Stomach (tissue), 19 donors: ENCODE measurements at places on chromosomes 5 and 9. TPM values are rescaled to one million over a fixed set of nuclear protein-coding genes. Genes with fewer than 3 reads are reported as not detected.

DNA sequence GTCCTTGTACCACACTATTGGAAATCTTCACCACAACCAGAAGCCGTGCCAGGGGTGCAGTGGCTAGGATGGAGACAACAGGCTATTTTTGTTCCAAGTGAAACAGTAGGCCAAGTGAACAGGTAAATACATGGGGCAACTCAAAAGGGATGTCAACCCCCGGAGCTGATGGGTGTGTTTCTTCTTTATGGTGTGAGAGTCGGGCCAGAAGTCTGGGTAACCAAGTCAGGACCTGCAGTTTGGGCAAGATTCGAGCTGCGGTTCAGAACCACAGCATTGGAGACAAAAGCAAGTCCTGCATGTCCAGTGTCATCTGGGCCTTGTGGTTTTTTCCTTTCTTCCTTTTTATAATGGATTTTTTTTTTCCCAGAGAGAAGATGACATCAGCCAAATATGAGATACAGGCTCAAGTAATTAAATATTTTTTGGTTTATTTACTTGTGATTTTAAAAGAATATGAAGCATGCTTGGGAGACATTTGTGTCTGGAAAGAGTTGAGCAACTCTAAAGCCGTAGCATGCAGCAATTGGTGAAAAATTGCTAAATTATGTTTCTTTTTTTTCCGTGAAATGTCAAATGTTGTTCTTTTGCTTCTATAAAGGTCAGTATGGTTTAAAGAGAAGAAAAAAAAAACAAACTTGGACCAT lies 261.6 kb downstream of the ARRDC3 start:
- H3K27me3 ChIP-seq = no peaks in the 10 kb centered on the region
- DNase-seq = no peak
- H3K4me1 ChIP-seq = peaks cover 14% of the 10 kb centered on the region
- H3K4me3 ChIP-seq = no peak overlapping the region
- no peaks in the 10 kb centered on the region for H3K36me3 ChIP-seq
- peak overlapping the region; percentile 69 for H3K27ac ChIP-seq

- H3K4me1 ChIP-seq = peaks cover 18% of the 10 kb centered on the region
- H3K36me3 ChIP-seq = no peaks in the 10 kb centered on the region
- no peak overlapping the region for H3K27ac ChIP-seq
Measured at GRCh38 chr5:59328709-59329296, 564.7 kb downstream of the PDE4D start.

- no peak for DNase-seq
Measured at GRCh38 chr5:79831381-79832309, 142.0 kb downstream of the CMYA5 start.

- no peaks in the 10 kb centered on the region for H3K36me3 ChIP-seq
- H3K4me3 ChIP-seq = no peak overlapping the region
- H3K27ac ChIP-seq = no peak overlapping the region
- no peak for DNase-seq
- H3K4me1 ChIP-seq = peaks cover 8% of the 10 kb centered on the region
Measured at GRCh38 chr5:127196042-127196441, 94.6 kb upstream of the MEGF10 start.

DNA sequence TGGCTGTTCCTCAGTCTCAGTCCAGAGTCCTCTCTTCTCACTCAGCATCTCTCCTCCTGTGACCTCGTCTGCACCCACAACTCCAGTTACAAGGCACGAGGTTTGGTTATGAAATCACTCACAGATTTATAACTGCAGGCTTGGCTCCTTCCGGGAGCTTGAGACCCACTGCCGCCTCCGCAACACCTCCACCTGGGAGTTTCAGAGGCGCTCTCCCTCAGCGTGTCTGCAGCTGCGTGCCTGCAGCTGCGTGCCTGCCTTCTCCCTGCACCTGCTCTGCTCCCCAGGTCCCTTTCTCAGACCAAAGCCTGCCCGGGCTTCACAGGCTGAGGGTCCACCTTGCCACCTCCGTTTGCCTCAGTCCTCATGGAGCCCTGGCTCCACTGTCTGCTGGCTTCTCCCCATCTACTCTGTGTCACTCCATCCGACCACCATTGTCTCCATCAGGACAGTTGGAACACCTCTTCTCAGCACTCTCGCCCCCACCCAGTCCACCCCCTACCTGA lies 51.5 kb downstream of the HRH2 start:
- no peaks in the 10 kb centered on the region for H3K27me3 ChIP-seq
- DNase-seq = no peak
- no peak overlapping the region for H3K27ac ChIP-seq
- H3K4me1 ChIP-seq = peaks cover 61% of the 10 kb centered on the region
- no peaks in the 10 kb centered on the region for H3K36me3 ChIP-seq
- H3K4me3 ChIP-seq = no peak overlapping the region

GRCh38 chr9:134721344-134721743 lies 79.7 kb downstream of the COL5A1 start:
- no peak overlapping the region for H3K27ac ChIP-seq
- H3K4me3 ChIP-seq = no peak overlapping the region
- peaks cover 9% of the 10 kb centered on the region for H3K27me3 ChIP-seq

GRCh38 chr9:135440620-135441019 lies 39.0 kb upstream of the PPP1R26 start:
- no peaks in the 10 kb centered on the region for H3K27me3 ChIP-seq
- peak; percentile 46 for DNase-seq
- peak overlapping the region; percentile 8 for H3K27ac ChIP-seq
- no peaks in the 10 kb centered on the region for H3K36me3 ChIP-seq
- peaks cover 16% of the 10 kb centered on the region for H3K4me1 ChIP-seq

DNA sequence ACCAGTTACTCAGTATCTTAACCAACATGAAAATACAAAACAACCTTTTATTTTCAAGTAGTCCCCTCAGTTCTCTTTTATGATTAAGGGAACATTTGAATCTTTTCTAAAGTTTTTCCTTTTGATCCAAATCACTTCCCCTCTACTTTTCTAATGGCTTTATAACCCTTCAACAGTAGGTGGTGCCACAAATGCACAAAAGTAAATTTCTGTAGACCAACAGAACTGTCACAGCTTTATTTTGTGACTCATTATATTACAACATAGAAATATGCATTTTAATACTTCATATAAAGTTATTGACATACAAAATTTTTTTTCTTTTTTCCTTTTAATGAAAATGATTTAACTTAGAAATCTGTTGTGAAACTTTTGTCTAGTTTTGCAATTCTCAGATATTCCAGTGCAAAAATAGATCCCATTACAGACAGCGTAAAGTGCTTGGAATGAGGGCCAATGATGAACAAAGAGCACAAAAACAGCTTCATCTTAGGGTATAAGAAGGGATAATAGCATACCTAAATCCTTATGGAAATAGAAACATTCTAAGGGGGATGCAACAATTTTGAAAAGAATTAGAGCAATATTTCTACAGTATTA lies 17.0 kb downstream of the NIPSNAP3B start:
- no peaks in the 10 kb centered on the region for H3K4me1 ChIP-seq
- H3K4me3 ChIP-seq = no peak overlapping the region
- DNase-seq = no peak
- peaks cover 46% of the 10 kb centered on the region for H3K36me3 ChIP-seq
- H3K27ac ChIP-seq = no peak overlapping the region

- H3K36me3 ChIP-seq = no peaks in the 10 kb centered on the region
- DNase-seq = no peak
- no peak overlapping the region for H3K27ac ChIP-seq
- H3K4me1 ChIP-seq = no peaks in the 10 kb centered on the region
- H3K27me3 ChIP-seq = no peaks in the 10 kb centered on the region
Measured at GRCh38 chr9:96109680-96110351, 192.2 kb downstream of the HSD17B3 start.

DNA sequence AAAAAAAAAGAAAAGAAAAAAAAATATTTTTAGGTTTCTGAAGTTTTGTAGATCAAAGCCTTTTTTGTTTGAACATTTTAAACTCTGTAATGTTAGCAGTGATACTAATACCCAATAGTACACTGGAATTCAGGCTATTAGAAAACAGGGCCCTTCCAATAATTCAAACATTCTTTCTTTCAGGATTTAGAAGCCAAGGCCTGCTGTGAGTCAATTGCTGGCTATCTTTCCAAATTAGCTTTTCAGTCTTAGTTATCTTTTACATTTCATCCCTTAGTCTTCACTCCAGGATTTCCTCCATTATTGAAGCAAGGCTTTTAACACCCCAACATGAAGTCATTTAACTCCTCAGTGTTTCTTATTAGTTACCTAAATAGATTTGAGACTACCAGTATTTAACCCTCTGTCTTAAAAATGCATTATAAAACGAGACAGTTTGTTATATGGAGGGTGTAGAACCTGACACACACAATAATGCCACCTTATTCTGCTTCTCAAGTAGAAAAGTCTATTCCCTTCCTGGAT lies 951.9 kb upstream of the DMAC1 start:
- H3K27ac ChIP-seq = no peak overlapping the region
- DNase-seq = peak; percentile 30
- H3K27me3 ChIP-seq = no peaks in the 10 kb centered on the region
- no peak overlapping the region for H3K4me3 ChIP-seq
- no peaks in the 10 kb centered on the region for H3K36me3 ChIP-seq

DNA sequence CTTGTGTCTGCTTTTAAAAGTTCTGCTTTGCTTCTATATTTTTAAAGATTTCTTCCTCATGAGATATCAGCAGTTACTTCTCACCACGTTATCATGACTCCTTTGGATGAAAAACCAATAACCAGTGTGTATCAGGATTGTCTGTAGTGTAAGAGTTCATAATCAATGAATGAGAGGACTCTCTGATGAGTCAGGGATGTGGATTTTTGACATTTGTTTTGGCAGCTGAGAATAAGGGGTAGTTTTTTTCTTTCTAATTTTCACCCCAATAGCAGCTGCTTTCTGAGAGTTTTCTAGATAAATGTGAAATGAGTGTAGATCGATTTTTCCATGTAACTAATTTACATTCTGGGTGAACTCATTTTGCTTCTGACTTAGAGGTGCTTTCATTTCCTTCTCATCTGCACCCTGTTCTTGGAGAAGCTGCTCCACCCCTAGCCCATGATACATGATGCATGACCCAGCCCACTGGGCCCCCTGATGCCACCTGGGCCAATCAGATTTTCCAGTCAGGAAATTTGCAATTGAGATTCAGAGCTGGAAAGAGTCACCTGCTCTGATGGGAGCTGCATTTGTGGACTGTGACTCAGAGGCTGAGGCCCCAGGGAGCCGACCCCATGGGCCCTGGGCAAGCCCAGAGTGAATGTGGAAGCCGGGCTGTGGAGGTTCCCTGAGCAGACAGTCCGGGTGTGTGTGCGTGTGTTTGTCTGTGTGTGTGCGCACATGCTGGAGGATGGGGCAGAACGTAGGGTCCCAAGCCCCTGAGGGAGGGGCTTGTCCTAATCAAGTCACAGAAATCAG lies 159.3 kb downstream of the RGS3 start:
- no peaks in the 10 kb centered on the region for H3K36me3 ChIP-seq
- peak overlapping the region; percentile 79 for H3K27ac ChIP-seq
- H3K4me1 ChIP-seq = peaks cover 30% of the 10 kb centered on the region
- no peaks in the 10 kb centered on the region for H3K27me3 ChIP-seq

DNA sequence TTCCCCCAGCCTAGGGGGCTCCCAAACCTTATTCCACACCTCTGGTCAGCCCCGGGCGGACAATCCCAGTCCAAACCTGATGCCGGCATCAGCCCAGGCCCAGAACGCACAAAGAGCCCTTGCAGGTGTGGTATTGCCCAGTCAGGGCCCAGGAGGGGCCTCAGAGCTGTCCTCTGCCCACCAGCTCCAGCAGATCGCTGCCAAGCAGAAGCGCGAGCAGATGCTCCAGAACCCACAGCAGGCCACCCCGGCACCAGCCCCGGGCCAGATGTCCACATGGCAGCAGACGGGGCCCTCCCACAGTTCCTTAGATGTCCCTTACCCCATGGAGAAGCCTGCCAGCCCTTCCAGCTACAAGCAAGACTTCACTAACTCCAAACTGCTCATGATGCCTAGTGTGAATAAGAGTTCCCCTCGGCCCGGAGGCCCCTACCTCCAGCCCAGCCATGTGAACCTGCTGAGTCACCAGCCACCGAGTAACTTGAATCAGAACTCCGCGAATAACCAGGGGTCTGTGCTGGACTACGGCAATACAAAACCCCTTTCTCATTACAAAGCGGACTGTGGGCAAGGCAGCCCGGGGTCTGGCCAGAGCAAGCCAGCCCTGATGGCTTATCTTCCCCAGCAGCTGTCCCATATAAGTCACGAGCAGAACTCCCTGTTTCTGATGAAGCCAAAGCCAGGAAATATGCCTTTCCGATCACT lies 27.6 kb upstream of the LTC4S start:
- no peak overlapping the region for H3K4me3 ChIP-seq
- H3K4me1 ChIP-seq = peaks cover 43% of the 10 kb centered on the region
- peaks cover 55% of the 10 kb centered on the region for H3K36me3 ChIP-seq

GRCh38 chr5:138339464-138339863 lies 1.4 kb downstream of the FAM53C start:
- H3K4me3 ChIP-seq = peak overlapping the region; percentile 83
- H3K4me1 ChIP-seq = peaks cover 36% of the 10 kb centered on the region
- no peak for DNase-seq
- H3K27ac ChIP-seq = peak overlapping the region; percentile 94
- no peaks in the 10 kb centered on the region for H3K27me3 ChIP-seq
- peaks cover 11% of the 10 kb centered on the region for H3K36me3 ChIP-seq

DNA sequence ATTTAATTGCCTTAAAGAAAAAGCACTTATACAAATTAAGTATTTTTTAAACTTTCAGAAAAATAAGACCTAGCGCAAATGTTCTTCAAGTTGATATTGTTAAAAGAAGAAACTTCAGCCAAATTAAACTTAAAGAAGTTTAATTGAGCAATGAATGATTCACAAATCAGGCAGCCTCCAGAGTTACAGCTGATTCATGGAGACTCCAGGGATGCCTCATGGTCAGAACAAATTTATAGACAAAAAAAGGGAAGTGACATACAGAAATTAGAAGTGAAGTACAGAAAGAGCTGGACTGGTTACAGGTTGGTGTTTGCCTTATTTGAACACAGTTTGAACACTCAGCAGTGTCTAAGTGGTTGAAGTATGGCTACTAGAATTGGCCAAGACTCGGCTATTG lies 60.3 kb downstream of the CDKN2A start:
- no peak overlapping the region for H3K27ac ChIP-seq
- no peaks in the 10 kb centered on the region for H3K4me1 ChIP-seq
- no peaks in the 10 kb centered on the region for H3K27me3 ChIP-seq
- no peak for DNase-seq
- peaks cover 6% of the 10 kb centered on the region for H3K36me3 ChIP-seq

- H3K4me3 ChIP-seq = no peak overlapping the region
- H3K27ac ChIP-seq = no peak overlapping the region
- H3K36me3 ChIP-seq = no peaks in the 10 kb centered on the region
- no peaks in the 10 kb centered on the region for H3K27me3 ChIP-seq
- DNase-seq = no peak
Measured at GRCh38 chr5:106730912-106731311, 939.8 kb downstream of the EFNA5 start.

GRCh38 chr5:58622936-58623871 lies 40.3 kb downstream of the RAB3C start:
- H3K4me1 ChIP-seq = no peaks in the 10 kb centered on the region
- H3K27ac ChIP-seq = no peak overlapping the region
- H3K4me3 ChIP-seq = no peak overlapping the region
- H3K36me3 ChIP-seq = no peaks in the 10 kb centered on the region
- no peaks in the 10 kb centered on the region for H3K27me3 ChIP-seq
- DNase-seq = no peak

GRCh38 chr9:128936171-128936865 lies 11.1 kb downstream of the DOLK start:
- H3K36me3 ChIP-seq = no peaks in the 10 kb centered on the region
- H3K27ac ChIP-seq = no peak overlapping the region
- no peak for DNase-seq
- H3K27me3 ChIP-seq = no peaks in the 10 kb centered on the region
- no peaks in the 10 kb centered on the region for H3K4me1 ChIP-seq

Gene LECT2
- not detected for total RNA-seq

Gene PGM5
- 72.7 TPM for total RNA-seq

Gene DHX29
- 54.5 TPM for total RNA-seq

Gene EPB41L4A
- total RNA-seq = 23.7 TPM

Gene DMRTA1
- total RNA-seq = 6.1 TPM

Gene CTXN3
- total RNA-seq = not detected

Gene PDZD2
- total RNA-seq = 61.3 TPM

Gene MLANA
- total RNA-seq = not detected

Gene CERCAM
- total RNA-seq = 14.3 TPM

Gene ARHGEF28
- 25.8 TPM for total RNA-seq
